GM23338 (cell line): ENCODE measurements at places on chromosomes 12 and 14. TPM values are rescaled to one million over a fixed set of nuclear protein-coding genes. Genes with fewer than 3 reads are reported as not detected.

Gene GUCY2C
- polyA plus RNA-seq = 1.4 and 2.1 TPM in 2 replicates

Gene PTGER2
- polyA plus RNA-seq = 1.3 and 1.9 TPM in 2 replicates

Gene ART4
- polyA plus RNA-seq = 0.07 and 0.08 TPM in 2 replicates

Gene SAMD4A
- polyA plus RNA-seq = 1.1 and 1.6 TPM in 2 replicates

Gene GOLGA3
- 10.3 and 12.7 TPM in 2 replicates for polyA plus RNA-seq

Gene KIF26A
- polyA plus RNA-seq = 5.6 and 6.4 TPM in 2 replicates
